ENCODE measurements at places on chromosomes 13 and 19.

DNA sequence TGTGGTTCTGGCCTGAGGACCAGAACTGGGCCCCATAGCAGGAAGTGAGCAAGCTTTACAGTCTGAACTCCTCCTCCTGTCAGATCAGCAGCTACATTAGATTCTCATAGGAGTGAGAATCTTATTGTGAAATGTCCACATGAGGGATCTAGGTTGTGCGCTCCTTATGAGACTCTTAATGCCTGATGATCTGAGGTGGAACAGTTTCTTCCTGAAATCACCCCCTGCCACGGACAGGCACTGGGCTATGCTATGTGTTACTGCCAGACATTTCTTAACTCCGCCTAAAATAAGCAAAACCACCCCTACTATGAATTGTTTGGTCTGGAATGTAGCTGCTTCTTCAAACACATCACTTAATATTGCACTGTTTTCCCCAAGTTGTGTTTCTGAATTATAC is 4.6 kb downstream of the FBXL3 start:
- DNase-seq, result peak; percentile 13

DNA sequence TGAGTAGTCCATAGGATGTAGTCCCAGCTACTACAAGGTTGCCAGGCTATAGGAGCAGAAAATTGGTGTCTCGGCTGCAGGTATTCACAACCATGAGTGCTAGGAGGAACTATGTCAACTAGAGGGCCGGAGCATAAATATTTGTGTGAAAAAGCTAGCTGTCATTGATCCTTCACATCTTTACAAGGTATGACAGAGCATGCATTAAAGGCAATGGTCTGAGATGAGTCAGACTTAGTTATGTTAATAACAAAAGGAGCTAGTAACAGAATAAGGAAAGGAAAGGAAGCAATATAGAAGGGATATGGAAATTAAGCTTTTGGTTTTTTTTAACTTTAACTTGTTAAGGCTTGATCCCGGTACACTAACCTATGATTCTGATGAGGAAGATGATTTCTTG is 40.9 kb upstream of the PSG9 start:
- DNase-seq, result no peak

GRCh38 chr13:111411919-111412650 is 91.6 kb downstream of the TEX29 start:
- DNase-seq, result no peak

DNA sequence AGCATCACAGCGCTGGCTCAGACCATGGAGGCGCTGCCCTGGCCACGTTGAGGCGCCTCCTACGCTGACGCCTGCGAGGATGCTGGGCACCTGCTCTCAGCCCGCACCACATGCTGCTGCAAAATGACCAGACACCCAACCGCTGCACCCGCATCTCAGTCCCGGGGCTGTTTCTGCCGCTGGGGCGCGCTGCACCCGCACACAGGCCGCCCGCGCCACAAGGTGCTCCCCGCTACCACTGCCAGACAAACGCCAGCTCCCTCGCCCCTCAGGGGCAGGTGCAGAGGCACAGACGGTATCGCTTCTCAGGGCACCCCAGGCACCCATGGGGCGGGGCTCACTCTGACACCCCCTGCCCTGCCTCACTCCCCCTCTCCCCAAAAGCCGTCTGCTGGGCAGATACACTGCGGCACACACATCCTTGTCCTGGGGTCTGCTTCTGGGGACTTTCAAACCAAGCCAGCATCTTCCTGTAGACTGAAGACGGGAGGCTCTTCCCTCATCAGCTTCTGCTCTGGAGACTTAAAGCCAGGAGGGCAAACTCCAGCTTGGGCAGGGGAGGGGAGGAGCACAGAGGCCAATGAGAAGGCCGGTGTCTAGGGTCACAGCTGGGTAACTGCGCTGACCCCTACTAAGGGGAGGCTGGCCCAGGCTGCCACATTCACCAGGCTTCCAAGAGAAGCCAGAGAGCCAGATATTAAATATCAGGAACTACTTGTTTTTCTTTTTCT is 16.3 kb downstream of the CHERP start:
- DNase-seq, result no peak

- no peak for DNase-seq
Measured at GRCh38 chr13:103066079-103066780, at the start of gene SLC10A2. Gene SLC10A2 (minus strand): TSS chr13:103066417. CDS start chr13:103066249, 168 bp downstream.

DNA sequence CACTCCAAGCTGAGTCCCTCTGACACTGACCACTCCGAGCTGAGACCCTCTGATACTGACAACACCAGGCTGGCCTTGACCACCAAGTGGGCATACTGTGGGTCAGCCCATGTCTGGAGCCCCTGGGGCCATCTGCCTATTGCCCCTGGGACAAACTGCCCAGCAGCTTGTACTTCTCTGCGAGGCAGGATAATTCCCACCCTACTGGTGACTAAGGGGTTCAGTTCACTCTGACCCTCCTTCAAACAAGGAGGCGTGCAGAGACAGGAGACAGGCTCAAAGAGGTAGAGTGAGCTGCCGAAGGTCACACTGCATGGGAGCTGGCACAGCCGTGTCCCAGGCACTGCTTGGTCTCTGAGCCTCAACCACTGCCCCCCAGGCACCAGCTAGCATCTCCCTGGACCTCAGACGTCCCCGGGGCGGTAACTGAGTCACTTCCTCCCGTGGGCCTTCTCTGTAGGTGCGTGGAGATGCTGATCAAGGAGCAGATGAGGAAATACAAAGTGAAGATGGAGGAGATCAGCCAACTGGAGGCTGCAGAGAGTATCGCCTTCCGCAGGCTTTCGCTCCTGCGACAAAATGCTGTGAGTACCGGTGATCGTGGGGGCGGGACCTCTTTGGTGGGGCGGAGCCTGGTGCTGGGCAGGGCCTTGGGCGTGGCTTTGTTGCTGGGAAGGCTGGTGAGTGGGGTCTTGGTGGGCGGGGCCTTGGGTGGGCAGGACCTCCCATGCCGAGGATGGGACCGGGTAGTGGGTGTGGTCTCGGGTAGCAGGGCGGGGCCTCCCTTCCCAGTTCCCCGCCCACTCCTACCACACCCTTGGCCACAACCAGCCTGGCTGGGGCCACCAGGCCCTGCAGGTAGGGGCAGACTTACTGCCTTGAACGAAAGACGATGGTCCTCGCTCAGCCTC is 5.8 kb upstream of the USE1 start:
- DNase-seq, result peak; percentile 33

- DNase-seq, result no peak
Measured at GRCh38 chr13:24361113-24361512, 51.7 kb downstream of the C1QTNF9 start.

GRCh38 chr13:112979406-112979902 is 10.4 kb downstream of the MCF2L start:
- DNase-seq, result no peak

GRCh38 chr19:32422435-32422834 is 16.9 kb downstream of the DPY19L3 start:
- no peak for DNase-seq

- DNase-seq, result no peak
Measured at GRCh38 chr19:53916004-53916403, 6.9 kb downstream of the CACNG7 start.

- no peak for DNase-seq
Measured at GRCh38 chr19:34975056-34975455, 11.0 kb upstream of the ZNF792 start.

DNA sequence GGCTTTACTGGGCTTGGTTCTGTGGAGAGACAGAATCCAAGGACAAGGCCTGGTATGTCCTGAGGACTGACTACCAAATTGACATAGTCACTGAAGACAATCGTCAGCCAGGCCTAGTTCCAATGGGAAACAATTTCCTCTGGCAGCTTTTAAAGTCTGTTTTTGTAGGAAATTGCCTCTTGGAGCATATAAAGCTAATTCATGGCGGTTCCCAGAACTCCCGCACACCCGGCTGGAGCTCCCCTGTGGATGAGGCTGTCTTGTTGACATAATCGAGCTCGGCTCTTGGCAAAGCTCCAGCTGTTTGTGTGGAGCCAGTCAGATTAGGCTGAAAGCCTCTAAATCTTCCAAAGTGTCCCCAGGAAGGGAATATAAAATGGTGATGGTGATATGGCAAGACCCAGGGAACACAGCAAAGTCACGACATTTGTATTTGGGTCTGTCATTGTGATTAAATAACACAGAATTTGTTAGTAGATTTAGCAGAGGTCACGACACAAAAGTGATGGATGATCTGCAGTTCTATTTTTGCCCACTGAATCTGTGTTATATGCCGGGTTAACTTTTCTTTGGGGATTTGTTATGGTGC is 395.0 kb downstream of the PCDH9 start:
- peak; percentile 8 for DNase-seq

DNA sequence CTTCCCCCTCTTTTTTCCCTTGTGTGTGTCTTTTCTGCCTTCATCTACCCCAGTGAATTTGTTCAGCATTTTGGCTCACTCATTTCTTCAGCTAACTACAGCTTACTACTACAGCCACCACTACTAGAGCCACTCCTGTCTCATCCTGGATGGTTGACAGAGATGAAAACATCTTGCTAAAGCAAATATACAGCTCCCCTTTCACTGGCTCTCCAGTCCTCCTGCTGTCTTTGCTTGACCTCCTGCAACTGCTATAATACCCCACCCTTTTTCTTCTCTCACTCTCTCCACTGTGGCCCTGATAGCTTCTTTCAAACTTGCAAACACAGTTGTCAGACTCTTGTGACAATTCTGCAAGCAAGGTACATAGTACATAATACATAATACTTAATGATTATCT is 523.6 kb downstream of the DCT start:
- no peak for DNase-seq

GRCh38 chr13:113819731-113820715 is 43.9 kb downstream of the GAS6 start:
- DNase-seq, result no peak

DNA sequence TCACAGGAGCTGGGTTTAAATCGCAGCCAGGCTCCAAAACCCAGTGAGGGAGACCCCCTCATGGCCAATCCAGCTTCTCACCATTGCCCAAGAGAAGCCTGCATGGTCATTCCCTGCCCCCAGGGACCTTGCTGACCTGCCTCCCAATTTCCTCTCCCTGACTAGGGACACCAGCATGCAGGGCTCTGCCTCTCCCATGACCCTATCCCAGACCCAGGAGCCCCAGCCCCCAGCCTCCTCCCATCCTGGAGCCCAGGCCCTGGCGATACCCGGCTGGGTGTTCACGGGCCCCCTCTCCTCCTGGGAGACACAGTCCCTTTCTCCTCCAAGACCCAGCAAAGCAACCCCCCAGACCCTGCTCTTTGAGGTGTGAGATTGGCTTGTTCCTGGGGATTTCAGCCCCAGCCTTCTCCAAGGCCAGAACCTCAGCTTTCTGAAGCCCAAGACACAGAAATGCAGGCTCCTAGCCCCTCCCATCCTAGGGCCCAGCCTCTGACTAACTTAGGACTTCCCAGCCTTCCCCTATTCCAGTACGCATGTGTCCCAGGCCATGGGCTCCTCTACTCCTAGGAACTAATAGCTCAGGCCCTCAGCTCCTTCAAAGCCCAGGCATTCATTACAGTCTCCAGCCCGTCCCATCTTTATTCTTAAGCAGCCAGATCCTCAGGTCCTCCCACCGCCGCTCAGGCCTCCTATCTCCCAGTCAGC is 1.1 kb downstream of the GYS1 start:
- peak; percentile 86 for DNase-seq

DNA sequence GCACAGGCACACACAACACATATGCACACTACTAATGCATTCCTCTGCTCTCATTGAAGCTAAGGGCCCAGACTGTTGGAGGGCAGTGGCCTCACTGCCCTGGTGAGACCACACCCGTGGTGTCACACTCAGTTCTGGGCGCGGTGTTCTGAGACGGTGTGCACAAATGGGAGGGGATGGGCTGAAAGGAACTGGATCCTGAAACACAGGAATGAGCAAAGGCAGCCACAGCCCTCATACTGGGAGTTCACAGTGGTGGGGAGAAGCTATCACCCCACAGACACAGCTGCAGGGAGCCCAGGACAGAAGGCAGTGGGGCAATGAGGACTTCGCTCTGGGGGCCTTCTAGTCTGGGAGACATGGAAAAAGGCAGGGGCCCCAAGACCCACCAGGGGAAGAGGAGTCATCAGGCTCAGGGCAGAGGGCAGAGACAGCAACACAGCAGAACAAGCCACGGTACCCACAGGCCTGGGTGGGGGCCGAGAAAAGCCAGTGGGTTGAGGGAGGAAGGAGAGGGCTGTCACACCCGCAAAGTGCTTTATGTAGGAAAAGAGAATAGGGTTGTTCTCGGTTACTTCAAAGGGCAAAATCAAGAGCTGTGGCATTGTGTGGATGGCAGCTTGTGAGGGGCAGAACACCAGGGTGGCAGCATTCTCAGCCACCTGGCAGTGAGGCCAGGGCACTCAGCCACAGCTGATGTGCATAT is 75.4 kb upstream of the GPR183 start:
- DNase-seq, result no peak

DNA sequence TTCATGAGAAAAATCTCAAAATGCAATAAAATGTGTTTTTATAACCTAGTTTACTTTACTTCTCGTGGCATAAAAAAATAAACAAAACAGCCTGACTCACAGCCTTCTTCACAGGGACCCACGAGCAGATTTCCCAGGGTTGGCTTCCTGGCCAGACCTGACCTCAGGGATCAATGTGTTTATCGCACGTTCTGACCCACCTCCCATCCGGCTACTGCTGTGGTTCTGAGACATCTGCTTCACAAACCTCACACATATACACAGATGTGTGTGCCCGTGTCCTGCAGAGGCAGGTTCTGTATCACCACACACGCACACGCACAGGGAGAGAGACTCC is 118.3 kb downstream of the COL4A2 start:
- peak; percentile 62 for DNase-seq

DNA sequence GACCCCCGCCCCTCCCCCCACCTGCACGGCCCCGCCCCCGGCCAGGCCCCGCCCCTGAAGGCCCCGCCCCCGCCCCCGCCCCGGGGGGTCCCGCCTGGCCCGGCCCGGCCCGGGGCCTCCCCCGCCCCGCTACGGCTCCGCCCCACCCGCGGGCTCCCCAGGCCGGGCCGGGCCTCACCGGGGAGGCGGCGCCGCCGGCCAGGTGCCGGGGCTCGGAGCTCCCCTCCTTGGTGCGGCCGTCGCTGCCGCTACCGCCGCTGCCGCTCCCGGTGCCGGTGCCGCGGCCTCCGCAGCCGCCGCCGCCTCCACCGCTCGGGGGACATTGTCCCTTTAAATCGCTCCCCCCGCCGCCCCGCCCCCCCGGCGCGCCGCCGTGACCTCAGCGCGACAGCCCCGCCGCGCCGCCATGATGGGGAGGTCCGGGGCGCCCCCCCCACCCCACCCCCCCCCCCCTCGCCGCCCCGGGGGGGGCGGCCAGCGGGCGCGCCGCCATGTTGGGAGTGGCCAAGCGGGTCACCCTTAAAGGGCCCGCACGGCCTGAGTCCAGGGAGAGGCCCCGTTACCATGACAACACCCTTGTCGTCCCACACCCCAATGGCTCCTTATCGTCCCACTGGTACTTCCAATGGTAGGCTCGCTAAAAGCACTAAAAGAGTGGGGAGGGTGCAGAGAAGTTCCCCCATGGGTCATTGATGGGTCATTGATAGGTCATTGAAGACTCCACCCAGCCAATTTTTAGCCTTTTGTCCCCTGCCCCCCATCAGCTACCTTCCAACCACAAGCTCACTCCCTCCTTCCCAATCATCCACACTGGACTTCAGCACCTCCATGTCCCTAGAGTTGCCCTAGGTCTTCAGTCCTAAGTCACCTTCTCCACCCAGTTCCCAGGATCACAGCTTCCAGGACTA is at the start of gene WIZ:
Gene WIZ (minus strand): TSS at position 337 of the 908 bp plus-strand sequence. CDS start 1,649 bp downstream, outside the sequence.
- peak; percentile 75 for DNase-seq
